Activated CD8-positive, alpha-beta T cell treated with anti-CD3 and anti-CD28 coated beads for 36 hours (primary cell): ENCODE measurements at places on chromosomes 3 and 15. TPM values are rescaled to one million over a fixed set of nuclear protein-coding genes. Genes with fewer than 3 reads are reported as not detected.
A peak's percentile ranks its signal among the peaks of the same experiment; 100 is the strongest.

RMDN3 gene
- 21.6 TPM for total RNA-seq

ALDH1A2 gene
- 1.4 TPM for total RNA-seq

MCF2L2 gene
- 3.5 TPM for total RNA-seq

DNA sequence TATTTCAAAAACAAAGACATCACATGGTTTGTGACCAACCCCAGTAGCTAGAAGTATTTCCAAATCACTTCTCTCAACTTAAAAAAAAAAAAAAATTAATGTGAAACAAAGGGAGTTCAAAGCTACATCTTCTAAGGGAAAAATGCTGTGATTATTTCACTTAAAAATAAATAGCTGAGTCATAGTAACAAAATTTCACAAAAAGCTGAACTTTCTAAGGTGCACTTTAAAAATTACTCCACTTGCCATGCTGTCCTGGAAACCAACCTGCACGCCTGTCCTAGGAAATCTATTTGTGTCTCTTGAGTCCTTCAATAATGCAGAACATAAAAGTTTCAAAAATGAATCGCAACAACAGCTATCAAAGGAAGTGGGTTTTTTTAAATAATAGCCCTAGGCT lies 1.8 kb downstream of the ACAP2 start:
- DNase-seq: no peak

DNA sequence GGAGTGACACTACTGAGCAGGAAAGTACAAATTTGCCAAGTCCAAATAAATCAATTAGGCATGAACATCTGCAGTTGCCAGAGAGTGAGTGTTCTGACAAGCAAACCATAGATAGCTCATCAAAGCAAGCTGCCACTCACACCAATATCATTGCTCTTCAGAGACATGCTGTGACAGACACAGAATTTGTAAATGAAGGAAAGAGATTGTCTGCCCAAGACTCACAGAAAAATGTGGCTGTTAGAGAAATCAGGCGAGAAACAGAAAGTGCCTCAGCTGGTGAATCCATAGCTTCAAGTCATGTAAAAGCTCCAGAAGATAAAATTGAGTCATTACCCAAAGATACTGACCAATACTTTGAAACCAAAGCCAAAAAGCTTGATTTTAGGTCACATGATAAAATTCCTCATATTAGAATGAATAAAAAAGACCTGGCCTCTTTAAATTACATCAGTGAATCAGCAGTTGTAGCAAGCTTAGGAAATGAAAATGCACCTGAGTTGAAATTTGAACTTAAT lies 50.8 kb downstream of the CRYBG3 start:
- DNase-seq: no peak

DNA sequence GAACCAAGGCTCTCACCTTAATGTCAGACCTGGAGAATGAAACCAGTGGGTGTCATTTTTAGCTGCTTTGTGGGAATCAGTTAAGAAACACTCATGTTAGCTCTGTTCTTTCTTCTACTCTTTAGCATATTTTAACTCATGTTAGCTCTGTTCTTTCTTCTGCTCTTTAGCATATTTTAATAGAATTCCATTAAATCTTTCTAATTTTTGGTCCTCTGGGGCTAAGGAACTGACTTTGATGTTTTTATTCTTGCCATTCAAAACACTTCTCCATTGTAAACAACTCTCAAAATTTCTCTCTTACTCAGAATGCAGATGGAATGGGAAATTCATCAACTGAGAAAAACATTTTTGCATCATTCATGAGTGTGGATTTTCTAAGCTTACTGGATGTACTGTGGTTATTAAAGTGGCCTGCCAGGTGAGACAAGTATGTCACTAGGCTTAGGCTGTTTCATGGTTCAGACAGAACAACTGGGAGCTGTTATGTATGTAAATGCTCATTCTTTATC lies 680.6 kb downstream of the ROBO2 start:
- DNase-seq: no peak

GRCh38 chr15:74519311-74519710 lies 21.7 kb upstream of the ARID3B start:
- no peak for DNase-seq

GRCh38 chr3:52073490-52073889 lies 17.1 kb upstream of the DUSP7 start:
- no peak for DNase-seq

GRCh38 chr15:74769463-74770025 lies 12.3 kb upstream of the CSK start:
- no peak for DNase-seq

DNA sequence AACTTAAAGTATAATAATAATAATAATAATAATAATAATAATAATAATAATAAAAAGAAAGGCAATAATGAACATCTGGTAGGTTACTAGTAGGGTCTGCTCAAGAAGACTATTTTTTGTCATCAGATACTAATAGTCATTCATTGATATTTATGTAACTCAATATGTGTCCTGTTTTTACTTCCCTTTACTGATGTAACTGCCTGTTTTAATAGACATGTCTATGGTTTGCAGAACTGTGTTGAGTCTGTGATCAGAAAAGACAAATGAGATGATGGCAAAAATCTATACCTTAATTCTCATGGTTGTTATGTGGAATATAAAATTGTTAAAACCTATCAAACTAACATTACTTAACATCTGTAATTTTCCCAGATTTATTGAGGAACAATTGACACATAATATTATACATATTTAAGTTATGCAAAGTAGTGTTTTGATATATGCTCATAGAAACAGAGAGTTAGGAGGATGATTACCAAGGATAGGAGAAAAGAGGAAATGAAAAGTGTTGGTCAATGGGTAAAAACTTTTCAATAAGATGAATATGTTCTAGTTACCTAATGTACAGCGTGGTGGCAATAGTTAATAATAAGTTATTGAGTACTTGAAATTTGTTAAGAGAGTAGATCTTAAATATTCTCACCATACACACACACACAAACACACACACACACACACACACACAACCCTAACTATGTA lies 699.4 kb downstream of the ZPLD1 start:
- no peak for DNase-seq

DNA sequence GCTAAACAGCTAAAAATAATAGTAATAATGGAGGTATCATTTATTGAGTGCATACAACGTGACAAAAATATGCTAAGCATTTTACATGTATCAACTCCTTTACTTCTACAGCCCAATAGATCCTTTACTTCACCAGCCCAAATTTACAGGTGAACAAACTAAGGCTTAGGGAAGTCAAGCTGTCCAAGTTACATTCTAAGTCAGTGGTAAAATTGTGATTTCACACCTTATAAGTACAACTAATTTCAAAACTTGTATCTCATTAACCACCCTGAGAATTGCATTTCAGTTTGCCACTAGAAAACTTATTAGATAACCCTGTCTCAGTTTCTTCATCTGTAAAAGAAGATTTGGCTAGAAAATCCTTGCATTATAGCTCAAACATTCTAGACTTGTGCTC lies 10.7 kb downstream of the SLC33A1 start:
- DNase-seq: no peak

DNA sequence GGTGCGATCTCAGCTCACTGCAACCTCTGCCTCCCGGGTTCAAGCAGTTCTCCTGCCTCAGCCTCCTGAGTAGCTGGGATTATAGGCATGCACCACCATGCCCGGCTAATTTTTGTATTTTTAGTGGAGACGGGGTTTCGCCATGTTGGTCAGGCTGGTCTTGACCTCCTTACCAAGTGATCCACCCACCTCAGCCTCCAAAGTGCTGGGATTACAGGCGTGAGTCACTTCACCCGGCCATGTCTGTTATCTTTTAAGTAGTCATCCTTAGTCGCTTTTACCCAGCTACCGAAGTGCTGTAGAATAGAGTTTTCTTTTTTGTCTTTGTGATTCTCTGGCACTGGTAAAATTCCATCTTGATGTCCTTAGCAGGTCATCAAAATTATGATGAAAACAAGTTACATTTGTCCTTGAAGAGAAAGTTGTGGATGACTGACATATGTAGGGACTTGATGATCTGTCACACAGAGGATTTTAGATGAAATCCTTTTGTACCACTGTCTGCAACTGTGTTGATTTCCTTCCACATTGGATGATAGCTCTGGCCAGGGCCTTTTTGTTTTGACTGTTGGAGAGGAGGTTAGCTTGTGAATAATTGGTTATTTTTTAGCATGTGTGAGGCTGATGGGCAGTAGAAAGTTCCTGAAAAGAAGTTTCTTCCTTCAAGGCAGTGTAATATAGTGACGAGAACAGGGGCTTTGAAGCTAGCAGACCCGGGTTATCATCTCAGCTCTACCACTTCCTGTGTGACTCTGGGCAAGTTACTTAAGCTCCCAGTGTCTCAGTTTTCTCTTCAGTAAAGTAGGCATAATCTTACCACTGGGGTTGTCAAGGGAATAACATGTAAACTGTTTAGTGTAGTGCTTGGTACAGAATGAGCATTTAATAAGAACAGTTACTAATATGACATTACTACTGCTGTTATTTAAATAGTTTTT lies 18.8 kb downstream of the ATG7 start:
- DNase-seq: peak; percentile 49

DNA sequence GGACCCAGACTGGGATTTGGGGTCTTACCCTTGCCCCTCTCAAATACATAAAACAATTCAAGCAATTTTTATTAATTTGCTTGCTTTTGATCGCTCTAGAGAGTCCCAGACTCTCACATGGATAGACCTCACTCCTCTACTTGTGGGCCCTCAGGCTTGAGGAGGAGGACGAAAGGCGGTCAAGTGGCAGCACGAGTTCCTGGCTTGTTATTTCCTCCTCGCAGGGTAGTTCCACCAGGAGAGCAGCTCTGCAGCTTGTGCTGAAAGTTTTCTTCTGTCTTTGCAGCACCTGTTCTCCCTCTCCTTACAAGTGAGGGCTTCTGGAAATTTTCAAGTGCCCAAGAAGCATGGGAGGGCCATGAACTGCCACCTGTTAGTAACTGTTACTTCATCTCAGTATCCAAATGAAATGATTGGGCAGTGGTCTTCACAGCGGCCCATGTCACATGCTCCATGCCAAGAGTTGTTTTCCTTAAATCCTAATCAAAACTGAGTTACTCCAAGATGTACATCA lies 22.7 kb downstream of the ABI3BP start:
- DNase-seq: no peak
